ENCODE measurements at places on chromosomes 7 and 10.

- no peak for DNase-seq
Measured at GRCh38 chr10:90245623-90246022, 544.2 kb downstream of the KIF20B start.

GRCh38 chr7:143346018-143346417 is 16.5 kb downstream of the FAM131B start:
- DNase-seq: no peak

DNA sequence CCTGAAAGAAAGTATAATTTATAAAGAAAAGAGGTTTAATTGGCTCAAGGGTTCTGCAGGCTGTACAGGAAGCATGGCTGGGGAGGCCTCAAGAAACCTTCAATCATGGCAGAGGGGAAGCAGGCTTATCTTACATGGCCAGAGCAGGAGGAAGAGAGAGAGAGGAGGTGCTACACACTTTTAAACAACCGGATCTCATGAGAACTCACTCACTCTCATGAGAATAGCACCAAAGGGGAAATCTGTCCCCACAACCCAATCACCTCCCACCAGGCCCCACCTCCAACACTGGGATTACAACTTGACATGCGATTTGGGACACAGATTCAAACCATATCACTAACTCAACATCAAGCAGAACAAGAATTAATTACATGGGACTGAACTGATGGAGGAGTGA is 6.9 kb upstream of the ZNF485 start:
- DNase-seq: no peak

DNA sequence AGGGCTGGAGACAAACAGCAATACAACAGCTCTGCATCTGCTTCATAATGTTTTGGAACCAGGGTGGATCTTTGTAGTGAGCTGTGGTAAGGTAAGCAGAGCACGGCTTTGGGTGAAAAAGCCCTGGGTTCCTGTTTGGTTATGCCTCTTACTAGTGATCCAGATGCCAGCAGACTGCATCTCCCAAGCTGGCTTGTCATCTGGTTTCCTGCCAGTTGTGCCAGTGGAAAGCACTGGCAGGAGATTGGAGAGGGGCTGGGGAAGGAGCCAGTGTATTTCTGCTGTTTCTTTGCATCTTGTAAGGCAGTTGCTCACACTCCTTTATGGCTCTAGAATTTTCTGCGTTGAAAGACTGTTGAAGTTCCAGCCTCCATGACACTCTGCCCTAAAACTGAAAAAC is 137.6 kb downstream of the TSPAN12 start:
- DNase-seq: no peak

DNA sequence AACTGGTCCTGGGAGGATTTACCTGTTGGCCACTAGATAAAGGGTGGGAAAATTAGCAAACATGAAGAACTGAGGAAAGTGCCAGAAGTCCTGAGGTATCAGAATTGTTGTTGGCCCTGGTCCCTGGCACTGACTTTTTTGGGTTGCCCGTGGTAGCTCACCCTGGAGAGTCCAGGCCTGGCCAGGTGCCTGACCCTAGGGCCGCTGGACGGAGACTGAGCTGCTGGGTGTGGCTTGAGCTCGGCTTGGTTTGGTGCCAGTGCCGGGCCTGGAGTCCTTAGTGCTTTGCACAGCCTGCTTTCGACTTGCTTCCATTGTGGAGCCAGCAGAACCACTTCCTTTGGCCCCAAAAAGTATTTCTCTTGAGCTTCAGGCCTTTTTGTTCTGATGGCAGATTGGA is 12.9 kb downstream of the MDH2 start:
- DNase-seq: no peak

Measured in T-cell (primary cell).